ENCODE measurements at places on chromosomes 13 and 19.

GRCh38 chr13:95833126-95833525 is 156.2 kb downstream of the DNAJC3 start:
- DNase-seq: no peak

DNA sequence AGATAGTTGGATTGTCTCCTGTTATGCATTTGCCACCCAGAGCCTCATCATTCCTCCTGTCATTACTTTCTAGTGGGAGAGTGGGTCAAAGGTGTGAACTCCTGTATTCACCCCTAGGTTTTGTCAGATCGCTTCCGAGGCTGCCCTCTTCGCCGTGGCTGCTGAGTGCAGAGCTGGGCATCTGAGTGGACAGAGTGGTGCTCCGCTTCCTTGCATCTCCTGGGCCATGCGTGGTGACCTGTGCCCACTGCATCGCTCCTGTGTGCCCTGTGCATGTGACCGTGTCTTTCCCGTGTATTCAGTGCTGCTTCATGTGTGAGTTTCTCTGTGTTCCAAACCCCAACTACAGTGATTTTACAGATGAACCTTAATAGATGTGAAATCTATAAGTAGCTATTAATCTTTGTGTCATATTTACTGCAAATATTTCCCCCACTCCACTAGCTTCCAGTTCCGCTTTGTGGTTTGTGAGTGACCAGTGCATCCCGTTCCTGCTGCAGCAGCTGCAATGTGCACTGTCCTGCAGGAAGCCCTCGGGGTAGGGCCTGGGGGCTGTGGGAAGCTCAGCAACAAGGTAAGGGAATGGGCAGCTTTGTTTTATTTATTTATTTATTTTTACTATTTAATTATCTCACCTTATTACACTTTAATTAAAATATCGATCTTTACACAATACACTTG is 53.1 kb downstream of the C13orf46 start:
- DNase-seq: no peak

GRCh38 chr19:14110650-14111049 is 6.9 kb downstream of the PRKACA start:
- no peak for DNase-seq

DNA sequence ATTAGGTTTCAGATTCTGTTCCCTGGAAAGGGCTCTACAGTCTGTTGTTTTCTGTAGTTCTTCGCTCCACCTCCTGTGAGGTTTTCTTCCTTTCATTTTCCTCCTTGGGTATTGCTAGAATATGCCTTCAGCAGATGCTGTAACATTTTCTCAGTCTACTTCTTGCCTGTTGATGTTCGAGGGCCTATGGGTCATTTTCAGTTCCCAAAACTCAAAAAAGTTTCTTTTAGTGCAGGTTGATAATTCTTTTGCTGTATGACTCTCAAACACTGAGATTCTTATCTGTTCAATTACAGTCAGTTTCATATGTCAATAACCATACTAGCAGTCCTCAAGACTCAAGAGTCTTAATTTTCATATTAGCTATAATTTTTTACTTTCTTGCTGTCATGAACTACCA is 268.3 kb downstream of the RFC3 start:
- DNase-seq: no peak

GRCh38 chr19:4732680-4733114 is 9.1 kb upstream of the DPP9 start:
- DNase-seq: no peak

GRCh38 chr13:75195495-75196146 is 286.3 kb downstream of the TBC1D4 start:
- no peak for DNase-seq

- no peak for DNase-seq
These were observed 41.9 kb downstream of the EPSTI1 start for GRCh38 chr13:42950181-42950580.

GRCh38 chr13:78393286-78394142 is 209.8 kb downstream of the POU4F1 start:
- DNase-seq: no peak

- no peak for DNase-seq
These were observed 77.1 kb downstream of the GGACT start for GRCh38 chr13:100511466-100511865.

GRCh38 chr19:40791349-40791748 is 7.6 kb upstream of the EGLN2 start:
- no peak for DNase-seq

- no peak for DNase-seq
These were observed 109.1 kb downstream of the AKAP11 start for GRCh38 chr13:42381165-42381425.

DNA sequence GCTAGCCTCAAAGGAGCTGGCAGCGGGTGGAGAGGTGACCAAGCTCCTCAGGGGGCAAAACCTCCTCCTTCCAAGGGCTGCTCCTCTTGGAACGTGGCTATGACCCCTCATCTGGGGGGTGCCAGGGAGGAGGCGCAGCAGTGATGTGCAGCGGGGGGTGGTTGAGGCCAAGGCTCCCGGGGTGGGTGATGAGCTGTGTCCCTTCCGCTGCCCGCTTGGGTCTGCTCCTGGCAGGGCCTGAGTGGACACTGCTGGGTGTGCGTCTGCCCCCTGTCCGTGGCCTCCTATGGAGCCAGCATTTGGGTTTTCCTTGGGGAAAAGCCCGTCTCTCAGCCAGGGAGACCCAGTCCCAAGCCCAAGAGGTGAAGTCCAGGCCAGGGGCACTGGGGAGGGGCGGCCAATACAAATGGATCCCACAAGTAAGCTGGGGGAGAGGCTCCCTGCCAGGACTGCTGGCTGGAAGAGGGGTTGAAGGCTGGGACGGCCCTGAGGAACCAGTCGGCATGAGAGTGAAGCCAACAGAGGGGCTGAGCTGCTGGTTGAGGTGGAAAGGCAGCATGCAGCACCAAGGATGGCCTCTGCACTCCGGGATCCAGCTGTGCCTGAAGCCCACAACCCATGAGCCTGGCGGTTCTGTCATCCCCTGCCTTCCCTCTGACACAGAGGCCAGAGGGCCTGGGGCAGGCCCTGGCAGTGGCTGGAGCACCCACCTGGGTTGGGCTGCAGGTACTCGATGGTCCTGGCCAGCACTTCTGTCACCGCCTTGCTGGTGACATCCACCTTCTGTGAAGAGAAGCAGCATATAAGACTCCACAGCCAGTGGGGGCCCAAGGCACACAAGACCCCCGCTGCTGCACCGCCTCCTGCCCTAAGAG is 22.7 kb downstream of the MPND start:
- DNase-seq: no peak

- no peak for DNase-seq
These were observed 386 bp downstream of the VAV1 start for GRCh38 chr19:6772866-6773322.

DNA sequence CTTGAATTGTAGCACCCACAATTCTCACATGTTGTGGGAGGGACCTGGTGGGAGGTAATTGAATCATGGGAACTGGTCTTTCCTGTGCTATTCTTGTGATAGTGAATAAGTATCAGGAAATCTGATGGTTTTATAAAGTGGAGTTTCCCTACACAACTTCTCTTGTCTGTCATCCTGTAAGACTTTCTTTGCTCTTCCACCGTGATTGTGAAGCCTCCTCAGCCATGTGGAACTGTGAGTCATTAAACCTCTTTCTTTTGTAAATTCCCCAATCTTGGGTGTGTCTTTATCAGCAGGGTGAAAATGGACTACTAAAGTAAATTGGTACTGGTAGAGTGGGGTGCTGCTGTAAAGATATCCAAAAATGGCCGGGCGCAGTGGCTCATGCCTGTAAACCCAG is 215.6 kb downstream of the LIG4 start:
- DNase-seq: no peak

DNA sequence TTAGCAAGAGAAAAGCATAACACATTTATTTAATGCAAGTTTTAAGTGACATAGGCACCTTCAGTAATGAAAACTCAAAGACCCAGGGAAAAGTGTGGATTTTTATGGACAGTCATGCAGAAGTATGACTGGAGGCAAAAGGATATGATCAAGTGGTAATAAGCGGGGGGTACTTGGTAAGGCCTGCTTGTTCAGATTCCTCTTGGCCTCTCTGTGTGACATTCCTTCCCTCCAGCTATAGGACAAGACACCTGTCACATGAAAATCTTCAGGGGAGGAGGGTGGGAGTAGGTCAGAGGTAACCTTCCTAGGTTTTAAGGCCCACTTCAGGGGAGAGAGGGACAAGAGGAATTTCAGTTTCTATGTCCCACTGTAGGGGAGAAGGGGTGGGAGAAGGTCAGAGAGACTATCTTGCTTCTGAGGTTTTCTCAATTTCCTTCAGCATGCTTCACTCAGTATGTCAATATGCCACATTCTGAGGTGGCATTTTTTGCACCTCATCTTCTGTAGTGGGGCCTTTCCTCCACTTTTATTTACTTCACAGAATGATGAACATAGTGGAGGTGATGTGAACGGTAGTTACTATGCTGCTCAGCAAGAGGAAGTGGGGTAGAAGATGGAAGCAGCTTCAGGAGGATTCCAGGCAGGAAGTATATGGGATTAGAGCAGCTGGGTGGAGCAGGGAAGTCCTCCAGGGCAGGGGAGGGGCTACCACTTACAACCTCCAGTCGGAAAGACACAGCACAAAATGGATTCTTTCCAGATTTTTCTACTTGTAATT is 73.2 kb upstream of the RFC3 start:
- DNase-seq: no peak

DNA sequence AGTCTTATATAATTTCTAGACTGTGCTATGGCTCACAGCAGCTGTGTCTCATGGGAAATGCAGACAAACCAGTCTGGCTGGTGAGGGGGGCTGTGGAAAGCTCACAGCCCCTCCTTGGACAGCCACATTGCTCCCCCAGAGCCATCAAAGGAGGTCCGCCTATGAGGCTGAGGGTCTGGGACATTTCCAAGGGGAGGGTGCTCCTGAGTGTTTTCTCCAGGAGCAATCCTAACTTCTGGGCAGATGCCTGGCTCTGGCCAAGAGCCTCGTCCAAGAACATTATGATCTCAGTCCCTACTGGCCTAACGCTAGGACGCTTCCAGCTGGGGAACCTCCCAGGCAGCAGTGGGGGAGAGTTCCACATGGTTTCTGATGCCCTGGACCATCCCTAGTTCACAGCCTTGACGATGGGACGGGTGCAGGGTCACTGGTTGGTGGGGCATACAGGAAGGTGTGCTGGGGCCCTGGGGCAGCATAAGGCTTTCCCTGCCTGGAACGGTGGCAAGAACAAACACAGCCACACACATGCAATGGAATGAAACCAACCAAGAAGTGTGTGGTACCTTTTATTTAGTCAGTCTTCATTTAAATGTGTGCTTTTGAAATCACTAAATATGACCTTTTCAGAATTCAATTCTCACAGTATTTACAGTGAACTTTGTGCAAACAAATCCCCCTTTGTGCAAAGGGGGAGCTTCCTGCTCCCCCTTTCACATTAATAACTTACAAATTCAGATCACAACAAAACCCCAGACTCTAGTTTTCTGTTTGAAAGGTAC is 60.6 kb downstream of the CDADC1 start:
- DNase-seq: no peak

- no peak for DNase-seq
These were observed 10.5 kb downstream of the MTMR6 start for GRCh38 chr13:25276748-25277147.

GRCh38 chr13:113666951-113667701 is at the start of gene GRK1:
GRK1 (plus strand) TSS chr13:113667219; CDS start chr13:113667387, 168 bp downstream.
- no peak for DNase-seq

DNA sequence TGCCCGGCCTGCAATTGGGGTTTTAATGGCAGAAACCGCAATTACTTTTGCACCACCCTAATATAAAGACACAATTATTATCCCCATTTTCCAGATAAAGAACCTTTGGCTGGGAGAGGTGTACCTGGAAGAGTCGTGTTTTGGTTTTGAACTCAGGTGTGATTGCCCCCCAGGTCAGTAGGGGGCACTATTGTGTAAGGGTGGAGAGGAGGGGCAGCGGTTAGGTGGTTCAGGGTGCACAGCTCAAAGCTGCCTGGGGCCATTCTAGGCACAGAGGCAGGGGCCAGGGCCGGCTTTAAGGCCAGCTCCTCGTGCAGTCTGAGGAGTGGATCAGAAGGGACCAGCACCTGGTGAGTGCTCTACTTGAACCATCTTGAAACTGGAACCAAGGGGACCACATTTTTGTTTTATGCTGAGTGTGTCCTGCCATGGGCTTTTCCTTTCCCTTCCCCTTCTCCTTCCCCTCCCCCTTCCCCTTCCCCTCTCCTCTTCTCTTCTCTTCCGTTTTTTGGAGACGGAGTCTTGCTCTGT is 5.8 kb upstream of the FCGRT start:
- no peak for DNase-seq

- no peak for DNase-seq
These were observed 91.1 kb downstream of the RNASEH2B start for GRCh38 chr13:51000571-51001260.

DNA sequence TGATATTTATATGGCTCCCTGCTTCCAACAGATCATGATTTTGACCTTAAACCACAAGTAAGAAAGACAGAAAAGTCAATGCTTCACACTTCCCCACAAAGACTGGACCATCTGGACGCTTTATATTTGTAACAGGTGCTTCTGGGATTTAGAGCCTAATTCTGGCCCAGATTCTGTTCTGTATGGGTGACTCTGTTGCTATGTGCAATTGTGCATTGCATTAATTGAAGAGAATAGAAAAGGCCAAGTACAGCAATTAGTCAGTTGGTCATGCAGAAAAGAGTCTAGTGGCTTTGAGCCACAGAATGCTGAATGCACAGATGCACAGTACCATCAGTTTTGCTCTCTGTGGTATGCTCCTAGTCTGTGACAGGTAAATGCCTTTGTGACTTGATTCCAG is 657.4 kb upstream of the ATXN8OS start:
- no peak for DNase-seq

DNA sequence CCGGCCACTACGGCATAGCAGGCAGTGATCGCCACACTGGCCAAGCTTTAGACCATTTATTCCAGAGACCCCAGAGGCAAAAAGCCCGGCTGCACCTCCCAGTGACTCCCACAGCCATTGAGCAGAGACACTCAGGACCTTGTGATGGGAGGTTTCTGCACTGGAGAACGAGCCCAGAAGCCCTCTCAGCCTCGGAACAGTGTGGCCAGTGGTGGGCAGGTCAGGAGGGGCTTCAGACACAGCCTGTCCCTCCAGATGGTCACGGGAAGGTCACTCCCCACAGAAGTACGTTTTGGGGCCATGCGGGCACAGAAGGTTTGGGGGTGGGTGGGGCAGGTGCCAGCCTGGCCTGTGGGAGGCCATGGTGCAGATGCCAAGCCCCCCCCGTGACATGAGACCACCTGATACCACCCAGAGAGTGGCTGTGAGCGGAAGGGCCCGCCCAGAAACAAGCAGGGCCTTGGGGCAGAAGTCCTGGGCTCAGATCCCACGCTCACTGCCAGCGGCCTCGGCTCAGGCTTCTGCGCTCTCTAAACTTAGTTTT is 599 bp upstream of the F10 start:
- DNase-seq: no peak

- DNase-seq: no peak
These were observed 82.7 kb downstream of the ATP11A start for GRCh38 chr13:112772539-112772909.

- DNase-seq: no peak
These were observed 626 bp downstream of the ZNF233 start for GRCh38 chr19:44260343-44260681.

DNA sequence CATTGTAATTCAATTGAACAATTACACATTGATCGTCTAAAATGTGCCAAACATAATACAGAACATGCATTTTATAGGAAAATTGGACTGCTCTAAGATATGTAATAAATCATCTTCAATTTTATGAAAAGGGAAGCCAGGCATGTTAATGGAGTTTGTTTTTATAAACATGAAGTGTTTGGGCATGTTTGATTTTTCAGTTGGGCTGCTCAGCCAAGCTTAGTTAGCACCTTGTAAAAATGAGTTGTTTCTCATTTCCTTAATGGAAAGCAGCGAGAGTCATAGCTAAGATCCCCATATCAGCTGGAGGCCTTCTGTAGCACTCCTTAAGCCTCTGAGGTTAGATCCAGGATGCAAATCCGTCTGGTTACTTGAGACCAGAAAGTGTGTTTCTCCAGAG is 422.3 kb downstream of the SPRY2 start:
- DNase-seq: no peak
